COLO829 (cell line): ENCODE measurements at places on chromosomes 12 and 14.
A peak's percentile ranks its signal among the peaks of the same experiment; 100 is the strongest.

DNA sequence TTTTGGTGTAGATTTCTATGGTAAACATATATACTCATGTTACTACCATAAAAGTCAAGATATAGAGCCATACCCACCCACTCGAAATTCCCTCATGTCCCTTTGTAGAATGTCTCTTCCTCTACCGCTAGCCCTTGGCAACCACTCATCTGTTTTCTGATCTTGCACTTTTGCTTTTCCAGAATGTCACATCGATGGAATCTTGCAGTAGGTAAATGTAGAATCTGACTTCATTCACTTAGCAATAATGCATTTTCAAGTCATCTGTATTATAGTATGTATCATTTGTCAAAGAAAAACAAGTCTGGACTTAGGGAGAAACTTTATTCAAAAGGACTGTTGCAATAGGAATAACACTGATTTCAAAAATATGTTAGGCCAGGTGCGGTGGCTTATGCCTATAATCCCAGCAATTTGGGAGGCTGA is 19.3 kb upstream of the CLEC2D start:
- DNase-seq: no peak

DNA sequence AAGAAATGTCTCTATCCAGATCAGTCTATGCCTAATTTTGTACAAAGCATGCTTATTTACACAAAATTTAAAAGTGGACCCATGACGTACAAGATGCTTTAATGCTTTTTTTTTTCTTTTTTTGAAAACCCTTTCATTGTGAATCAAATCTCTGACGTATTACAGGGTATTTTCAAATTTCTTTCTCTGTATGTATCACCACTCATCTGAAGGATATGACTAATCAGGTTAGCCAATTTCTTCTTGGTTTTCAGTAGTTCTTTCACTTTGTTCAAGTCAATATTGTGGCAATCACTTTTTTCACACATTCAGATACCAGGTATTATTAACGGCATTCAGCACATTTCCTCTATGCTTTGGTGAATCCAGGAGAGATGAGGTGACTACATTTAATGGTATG is 685.3 kb downstream of the TRHDE start:
- no peak for DNase-seq

GRCh38 chr12:4286771-4287317 is 13.3 kb downstream of the CCND2 start:
- no peak for DNase-seq

DNA sequence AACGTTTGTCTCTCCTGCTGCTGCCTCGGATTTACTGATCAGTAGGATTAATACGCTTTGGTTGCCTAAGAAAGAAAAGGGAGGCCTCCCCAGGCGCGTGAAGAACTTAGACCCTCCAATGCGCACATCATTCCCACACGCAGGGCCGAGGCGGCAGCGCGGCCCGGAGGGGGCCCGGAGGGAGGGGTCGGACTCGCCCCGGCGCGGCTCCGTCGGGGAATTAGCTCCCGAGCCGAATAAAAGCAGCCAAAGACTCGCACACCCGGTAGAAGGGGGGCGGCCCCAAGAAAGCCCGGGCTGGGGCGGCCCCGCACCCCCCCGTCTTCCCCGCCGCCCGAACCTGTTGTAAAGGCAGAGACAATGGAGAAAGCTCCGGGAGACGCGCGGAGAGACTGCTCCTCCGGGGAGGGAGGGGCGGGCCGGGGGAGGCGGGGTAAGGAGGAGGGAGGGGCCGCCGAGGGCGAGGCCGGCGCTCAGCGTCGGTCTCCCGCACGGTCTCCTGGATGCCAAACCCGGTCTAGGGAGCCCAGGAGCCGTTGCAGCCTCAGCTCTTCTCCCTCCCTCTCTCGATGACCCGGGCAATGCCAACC is at the start of gene NELL2:
Gene NELL2, minus strand, starts transcription at position 362 of the 590 bp plus-strand sequence. CDS start 446 bp downstream, outside the sequence.
- DNase-seq: no peak

DNA sequence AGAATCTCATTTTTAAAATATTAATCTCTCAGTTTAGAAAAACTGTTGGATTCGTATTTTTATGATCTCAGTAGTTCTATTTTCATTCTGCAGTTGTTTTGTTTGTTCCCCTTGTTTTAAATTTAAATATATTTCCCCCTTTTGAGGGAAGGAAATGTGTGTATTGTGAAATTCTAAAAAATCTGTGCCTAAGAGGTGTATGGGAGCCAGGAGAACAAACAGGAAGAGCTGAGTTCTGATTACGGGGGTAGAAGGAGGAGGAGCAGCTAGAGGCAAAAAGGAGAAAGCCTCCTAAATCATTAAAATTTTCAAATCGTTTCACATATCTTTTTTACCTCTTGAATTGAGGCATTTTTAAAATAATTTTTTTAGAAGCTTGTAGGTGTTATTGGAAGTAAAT is 2.3 kb downstream of the RDH12 start:
- no peak for DNase-seq

DNA sequence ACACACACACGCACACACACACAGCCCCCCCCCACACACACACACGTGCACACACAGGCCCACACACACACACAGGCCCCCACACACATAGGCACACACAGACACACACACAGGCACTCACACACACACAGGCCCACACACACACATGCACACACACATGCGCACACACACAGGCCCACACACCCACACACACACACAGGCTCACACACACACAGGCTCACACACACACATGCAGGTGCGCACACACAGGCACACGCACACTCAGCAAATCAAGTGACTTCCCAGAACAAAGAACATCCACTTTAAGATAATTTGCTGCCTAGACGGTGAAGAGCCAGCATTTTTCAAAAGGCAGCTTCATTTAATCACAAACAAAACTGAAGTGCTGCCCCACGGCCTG is 78.5 kb upstream of the FBRSL1 start:
- no peak for DNase-seq

DNA sequence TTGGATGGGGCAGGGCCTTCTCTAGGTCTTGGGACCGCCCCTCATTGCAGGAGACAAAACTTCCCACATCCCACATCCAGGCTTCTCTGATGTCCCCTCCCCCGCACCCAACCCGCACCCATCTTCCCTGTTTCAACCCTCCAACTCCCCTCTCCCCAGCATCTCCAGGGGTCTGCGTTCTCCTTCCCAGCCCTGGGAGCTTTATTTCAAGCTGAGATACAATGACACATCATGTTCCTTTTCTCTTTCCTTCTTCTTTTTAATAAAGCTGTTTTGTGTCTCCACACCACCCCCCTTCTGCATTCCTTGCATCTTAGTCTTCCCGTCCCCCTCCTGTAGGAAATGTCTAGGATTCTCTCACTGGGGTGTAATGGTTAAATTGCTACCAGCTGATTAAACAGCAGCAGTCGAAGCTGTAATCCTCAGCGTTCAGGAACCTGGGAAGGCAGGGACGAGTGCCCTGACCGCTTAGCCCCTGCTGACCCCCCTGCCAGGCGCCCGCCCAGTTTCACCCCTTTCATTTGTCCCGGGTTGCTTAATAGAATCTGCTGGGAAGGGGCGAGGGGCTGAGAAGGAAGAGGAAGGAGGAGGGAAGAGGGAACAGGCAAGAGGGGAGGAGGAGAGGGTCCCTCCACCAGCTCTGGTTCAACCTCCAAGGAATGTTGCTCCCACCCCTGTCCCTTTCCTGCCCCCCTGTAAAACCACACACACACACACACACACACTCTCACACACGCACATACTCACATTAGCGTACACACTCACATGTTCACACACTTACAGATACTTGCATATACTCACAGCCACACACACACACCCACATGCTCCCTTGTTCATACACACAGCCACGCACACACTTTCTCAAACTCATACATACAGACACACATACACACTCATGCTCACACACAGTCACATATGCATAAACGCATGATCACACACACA is 104.5 kb upstream of the MED13L start:
- DNase-seq: peak; percentile 48
